SK-MEL-5 (cell line): ENCODE measurements at places on chromosomes 3 and 15. TPM values are rescaled to one million over a fixed set of nuclear protein-coding genes. Genes with fewer than 3 reads are reported as not detected.

The SAMMSON gene
- total RNA-seq: 26.3 and 26.5 TPM in 2 replicates

The HDC gene
- total RNA-seq: not detected in 2 replicates

The PCSK6 gene
- total RNA-seq: 11.1 and 11.5 TPM in 2 replicates

The COL6A5 gene
- total RNA-seq: not detected in 2 replicates
